ENCODE measurements at places on chromosomes 6 and 20.

GRCh38 chr6:108667993-108668392 is 107.3 kb downstream of the FOXO3 start:
- DNase-seq = no peak

GRCh38 chr6:141077355-141078333 is 1055.1 kb upstream of the GJE1 start:
- peak; percentile 20 for DNase-seq

- peak; percentile 30 for DNase-seq
Measured at GRCh38 chr6:25413207-25413905, 134.2 kb downstream of the CARMIL1 start.

DNA sequence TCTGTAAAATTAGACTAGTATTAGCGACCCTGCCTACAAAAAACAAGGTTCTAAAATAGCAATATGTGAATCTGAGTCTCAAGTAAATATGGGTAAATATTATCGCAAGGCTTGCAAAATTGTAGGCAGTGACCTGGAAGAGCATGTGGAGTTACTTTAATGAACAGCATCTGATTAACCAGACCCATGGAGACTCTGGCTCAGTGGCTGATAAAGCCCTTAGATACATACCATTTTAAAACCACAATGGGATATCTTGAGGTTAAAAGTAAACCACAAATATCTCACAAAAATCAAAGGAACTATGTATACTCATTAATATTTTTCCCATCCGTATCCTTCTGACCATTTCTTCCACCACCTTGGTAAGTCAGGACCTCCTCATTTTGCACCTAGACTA is 187.0 kb downstream of the MTFR2 start:
- DNase-seq = no peak

DNA sequence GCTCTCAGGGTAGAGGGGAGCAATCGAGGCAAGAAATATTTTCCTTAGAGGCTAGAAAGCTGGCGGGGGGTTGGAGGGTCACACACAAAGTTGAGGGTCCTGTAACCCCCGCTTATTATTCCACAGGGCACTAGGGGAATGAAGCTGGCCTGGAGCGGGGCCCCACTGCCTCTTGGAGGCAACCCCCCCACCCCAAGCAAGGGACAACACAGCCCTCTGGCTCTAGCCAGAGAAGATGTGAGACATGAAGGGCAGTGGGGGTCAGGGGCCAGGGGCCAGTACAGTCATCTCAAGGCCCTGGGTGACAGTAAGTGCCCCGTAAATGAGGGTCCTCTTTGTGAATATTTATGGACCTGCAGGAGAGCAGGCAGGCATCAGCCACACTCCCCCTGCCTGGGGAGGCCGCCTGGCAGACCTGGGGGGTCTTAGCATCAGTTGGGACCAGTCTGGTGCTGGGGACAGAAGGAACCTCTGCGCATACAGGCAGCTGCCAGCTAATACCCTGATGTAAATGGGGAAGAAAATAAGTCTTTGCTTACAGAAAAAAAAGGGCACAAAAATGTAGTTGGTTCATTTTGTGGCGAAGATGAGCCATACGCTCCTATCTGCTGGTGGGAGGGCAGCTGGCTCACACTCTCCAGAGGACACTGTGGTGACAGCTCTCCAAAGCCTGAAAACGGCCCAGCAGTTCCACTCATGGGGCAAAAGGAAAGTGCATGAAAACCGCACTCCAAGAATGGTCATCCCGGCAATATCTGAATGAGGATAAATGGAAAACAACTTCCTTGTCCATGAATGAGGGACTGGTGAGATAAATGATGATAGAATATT is 21.9 kb downstream of the SPATA2 start:
- no peak for DNase-seq

Data from Kasumi-1 (cell line).